ENCODE measurements at places on chromosomes 1 and 21. TPM values are rescaled to one million over a fixed set of nuclear protein-coding genes. Genes with fewer than 3 reads are reported as not detected.

DNA sequence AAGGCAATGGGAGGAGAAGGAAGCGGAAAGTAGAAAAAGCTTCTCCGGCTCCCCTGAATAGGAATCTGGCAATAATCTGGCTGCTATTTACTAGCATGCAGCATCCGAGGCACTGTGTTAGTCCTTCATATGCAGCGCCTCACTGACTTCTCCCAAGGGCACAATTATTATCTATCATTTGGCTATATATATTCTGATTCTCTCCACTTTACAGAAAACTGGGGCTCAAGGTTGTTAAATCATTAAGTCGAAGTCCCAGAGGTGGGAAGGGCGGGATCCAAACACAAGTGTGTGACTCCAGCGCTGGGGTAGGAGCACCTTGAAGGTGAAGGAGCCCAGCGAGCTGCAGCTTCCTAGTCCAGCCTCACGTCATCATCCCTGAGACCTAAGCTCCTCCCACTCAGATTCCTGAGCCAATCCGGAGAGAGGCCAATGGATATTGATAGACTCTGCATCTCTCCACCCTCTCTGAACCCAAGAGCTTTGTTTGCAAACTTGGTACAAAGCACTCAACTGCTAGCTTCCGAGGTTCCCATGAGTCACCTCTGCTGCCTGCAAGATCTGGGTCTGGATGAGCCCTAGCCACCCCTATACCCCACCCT lies 16.6 kb upstream of the EYA3 start:
- peaks cover 46% of the 10 kb centered on the region for H3K27me3 ChIP-seq
- H3K36me3 ChIP-seq: no peaks in the 10 kb centered on the region
- H3K4me3 ChIP-seq: no peak overlapping the region
- DNase-seq: no peak

DNA sequence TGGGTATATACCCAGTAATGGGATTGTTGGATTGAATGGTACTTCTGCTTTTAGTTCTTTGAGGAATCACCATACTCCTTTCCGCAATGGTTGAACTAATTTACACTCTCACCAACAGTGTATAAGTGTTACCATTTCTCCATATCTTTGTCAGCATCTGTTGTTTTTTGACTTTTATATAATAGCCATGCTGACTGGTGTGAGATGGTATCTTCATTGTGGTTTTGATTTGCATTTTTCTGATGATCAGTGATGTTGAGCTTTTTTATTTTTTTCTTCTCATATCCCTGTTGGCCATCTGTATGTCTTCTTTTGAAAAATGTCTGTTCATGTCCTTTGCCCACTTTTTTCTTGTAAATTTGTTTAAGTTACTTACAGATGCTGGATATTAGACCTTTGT lies 14.1 kb downstream of the DNM3 start:
- no peak overlapping the region for H3K4me3 ChIP-seq
- no peak for DNase-seq

DNA sequence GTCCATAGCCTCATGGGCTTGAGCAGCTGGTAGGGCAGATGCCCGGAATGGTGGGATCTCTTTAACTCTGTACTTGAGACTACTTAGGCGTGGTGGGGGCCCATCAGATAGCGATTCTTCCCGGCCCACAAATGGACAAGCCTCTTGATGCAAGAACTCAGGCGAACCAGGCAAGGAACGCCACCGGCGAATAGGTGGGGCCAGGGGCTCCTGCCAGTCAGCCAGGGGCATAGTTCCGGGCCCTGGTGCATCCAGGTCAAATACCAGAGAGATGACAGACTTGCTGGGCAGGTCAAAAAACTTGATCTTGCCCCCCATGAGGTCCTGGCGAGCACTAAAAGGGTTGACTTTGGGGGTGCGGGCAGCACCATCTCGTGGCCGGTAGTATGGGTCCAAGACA lies 4.8 kb upstream of the MUTYH start:
- H3K4me3 ChIP-seq: no peak overlapping the region
- H3K27ac ChIP-seq: no peak overlapping the region
- H3K4me1 ChIP-seq: peaks cover 25% of the 10 kb centered on the region

DNA sequence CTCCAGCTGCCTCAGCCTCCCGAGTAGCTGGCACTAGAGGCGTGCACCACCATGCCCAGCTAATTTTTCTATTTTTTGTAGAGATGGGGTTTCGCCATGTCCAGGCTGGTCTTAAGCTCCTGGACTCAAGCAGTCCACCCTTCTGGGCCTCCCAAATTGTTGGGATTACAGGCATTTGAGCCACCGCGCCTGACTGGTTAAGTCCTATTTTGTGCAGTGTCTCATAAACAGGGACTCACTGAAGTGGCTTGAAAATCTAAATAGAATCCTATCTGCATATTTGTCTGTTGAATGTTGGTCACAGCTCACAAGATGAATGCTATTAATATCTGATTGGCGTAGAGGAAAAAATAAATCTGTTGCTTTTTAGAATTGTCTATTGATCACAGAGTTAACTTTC lies 5.9 kb upstream of the CHAF1B start:
- H3K27ac ChIP-seq: no peak overlapping the region
- H3K4me1 ChIP-seq: peaks cover 2% of the 10 kb centered on the region
- H3K27me3 ChIP-seq: no peaks in the 10 kb centered on the region

- no peak for DNase-seq
- peaks cover 17% of the 10 kb centered on the region for H3K4me1 ChIP-seq
- peaks cover 8% of the 10 kb centered on the region for H3K27me3 ChIP-seq
- no peak overlapping the region for H3K4me3 ChIP-seq
Measured at GRCh38 chr21:31403596-31404333, 59.7 kb upstream of the TIAM1 start.

PEAR1 gene
- 0.80 TPM for total RNA-seq

PADI2 gene
- total RNA-seq: 0.14 TPM

HOOK1 gene
- total RNA-seq: 0.90 TPM

MATN1 gene
- total RNA-seq: 0.44 TPM

SLC44A5 gene
- not detected for total RNA-seq

TNFSF4 gene
- 1.1 TPM for total RNA-seq

FAM72C gene
- total RNA-seq: 16.9 TPM

FLAD1 gene
- 60.2 TPM for total RNA-seq
